ENCODE measurements at places on chromosomes 13 and 19.

DNA sequence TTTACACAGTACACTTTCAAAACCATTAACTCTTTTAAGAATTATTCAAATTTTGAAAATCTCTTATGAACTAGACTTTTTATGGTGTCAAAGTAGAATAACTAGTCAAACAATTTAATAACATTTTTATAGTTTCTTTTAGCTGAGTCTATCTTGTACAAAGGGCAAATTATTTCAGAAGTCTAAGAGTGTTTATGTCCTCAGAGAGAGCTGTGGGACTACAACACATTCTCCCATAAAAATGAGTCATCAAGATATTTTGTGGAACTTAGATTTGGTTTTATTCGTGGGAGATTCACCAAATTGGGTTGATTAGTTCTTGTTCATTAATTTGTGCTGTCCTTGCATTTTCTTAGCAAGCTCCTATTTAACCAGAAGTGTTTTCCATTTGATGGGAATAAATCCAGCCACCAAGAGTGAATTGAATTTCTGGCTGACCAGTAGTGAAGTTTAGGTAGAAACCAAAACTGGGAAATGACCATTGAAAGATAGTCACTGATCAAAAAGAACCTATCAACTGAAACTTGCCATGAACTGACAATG, 291.0 kb downstream of the DLEU7 start:
- no peak for DNase-seq

DNA sequence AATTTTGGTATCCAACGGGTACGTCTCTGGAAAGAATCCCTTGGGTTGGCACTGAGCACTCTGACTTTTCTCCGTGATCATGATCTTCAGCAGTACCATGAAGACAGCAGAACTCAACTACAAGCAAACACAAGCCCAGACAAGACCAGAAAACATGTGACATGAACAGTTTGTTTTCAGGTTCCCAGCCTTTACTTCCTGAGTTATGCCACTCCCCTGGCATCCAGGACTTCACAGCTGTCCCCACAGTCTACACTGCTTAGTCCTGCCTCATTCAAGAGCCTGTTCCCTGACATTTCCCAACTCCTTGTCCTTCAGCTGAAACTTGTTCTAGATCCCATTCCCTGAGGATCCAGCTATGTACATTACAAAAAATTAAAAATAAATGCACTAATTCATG, 4.9 kb upstream of the N4BP2L1 start:
- no peak for DNase-seq

- DNase-seq, result no peak
These were observed 517.2 kb upstream of the SPRY2 start for GRCh38 chr13:80858131-80858530.

DNA sequence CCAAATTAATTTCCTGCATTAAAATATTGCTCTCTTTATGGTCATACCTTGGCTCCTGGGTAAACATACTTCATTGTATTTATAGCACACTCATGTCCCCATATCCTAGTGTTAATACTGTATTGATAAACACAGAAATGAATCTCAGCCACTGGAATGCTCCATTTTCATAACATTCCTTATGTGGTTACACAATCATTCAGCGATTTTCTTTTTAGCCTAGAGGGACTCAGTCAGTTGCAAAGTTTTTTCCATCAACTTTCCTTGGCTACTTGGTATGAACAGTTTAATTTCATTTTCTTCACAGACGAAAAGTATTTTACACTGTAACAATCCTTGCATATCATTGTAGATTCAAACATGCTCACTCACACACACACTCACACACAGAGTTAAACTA, 471.5 kb downstream of the FGF14 start:
- no peak for DNase-seq

- no peak for DNase-seq
These were observed 8.2 kb upstream of the UPK1A start for GRCh38 chr19:35657904-35658700.

GRCh38 chr19:39053276-39054090, 21.1 kb upstream of the FBXO27 start:
- no peak for DNase-seq

DNA sequence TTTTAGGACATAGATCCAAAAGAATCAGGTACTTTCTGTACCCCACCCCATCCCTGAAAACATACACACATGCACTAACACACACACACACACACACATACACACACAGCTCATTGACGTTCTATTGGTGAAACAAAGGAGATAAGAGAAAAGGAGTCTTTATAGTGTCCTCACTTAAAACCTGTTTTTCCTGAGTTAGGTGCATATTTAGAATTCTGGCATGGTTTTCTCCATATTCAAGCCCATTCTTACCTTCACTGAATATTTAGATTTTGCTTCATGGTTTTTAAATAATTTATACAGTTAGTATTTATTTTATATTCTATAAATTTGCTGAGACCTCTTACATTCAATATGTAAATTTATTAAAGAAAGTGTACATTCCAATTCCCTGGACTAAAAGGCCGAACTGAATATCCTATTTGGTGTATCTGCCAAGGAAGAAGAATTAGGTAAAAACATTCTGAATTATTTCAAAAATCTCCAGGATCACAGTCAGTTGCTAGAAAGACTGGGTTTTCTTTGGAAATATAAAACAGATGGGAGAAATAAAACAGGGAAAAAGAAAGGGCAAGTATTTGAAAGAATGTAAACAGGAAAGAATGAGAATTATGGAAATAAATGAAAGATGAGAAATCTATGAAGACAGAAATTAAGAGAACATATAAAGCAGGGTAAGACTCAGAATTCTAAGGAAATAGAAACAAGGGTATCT, 556.2 kb downstream of the KCTD12 start:
- DNase-seq, result no peak

GRCh38 chr13:89468081-89468480, 1796.9 kb downstream of the SLITRK5 start:
- no peak for DNase-seq

DNA sequence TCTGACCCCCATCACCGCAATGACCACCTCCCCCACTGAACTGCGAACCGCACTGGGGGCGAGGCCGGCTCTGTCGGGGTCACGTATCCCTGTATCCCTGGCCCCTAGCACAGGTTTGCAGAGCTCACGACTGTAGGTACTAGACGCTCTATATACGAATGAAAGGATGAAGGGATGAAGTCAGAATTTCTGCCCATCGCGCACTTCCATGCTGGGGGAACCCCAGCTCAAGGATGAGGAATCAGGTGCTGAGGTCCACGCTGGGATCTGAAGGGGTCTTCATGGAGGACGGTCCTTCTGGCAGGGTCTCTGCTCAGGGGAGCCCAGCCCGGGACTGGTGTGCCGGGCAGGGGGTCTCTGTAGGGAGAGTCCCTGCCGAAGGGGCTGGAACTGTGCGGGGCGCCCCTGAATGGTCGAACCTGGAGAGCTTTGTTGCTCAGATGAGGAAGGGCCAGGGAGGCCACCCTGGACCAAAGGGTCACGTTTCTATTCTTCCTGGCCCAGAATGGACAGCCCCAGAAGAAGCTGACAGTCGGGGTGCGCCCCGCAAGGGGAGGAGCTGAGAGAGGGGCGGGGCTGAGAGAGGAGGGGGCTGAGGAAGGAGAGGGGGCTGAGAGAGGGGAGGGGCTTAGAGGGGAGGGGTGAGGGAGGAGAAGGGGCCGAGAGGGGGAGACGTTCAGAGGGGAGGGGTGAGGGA, 37.9 kb upstream of the SEMA6B start:
- DNase-seq, result no peak

DNA sequence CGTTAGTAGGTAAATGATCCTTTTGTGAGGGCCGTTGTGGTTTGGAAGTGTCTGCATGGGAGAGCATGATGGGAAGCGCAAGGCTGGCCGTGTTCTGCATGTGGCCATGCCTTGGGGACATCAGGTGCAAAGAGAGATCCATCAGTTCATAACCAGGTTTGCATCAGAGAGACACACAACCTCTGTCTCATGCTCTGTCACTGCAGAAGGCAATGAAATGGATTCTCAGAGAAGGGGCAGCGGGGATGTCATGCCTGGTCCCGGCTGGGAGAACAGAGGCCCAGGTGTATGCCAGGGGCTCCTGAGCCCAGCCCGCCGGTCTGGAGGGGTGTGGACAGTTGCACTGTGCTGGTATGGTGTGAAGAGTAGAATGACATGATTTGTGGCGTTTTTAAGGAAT, 60.2 kb downstream of the GGACT start:
- no peak for DNase-seq

GRCh38 chr19:18780631-18781030, 10.5 kb downstream of the COMP start:
- no peak for DNase-seq

GRCh38 chr13:41452462-41452861, 4.9 kb upstream of the RGCC start:
- DNase-seq, result no peak

- no peak for DNase-seq
These were observed 12.0 kb upstream of the SLC7A1 start for GRCh38 chr13:29607465-29607864.

- no peak for DNase-seq
These were observed 54.6 kb downstream of the TRPM4 start for GRCh38 chr19:49212016-49212701.

DNA sequence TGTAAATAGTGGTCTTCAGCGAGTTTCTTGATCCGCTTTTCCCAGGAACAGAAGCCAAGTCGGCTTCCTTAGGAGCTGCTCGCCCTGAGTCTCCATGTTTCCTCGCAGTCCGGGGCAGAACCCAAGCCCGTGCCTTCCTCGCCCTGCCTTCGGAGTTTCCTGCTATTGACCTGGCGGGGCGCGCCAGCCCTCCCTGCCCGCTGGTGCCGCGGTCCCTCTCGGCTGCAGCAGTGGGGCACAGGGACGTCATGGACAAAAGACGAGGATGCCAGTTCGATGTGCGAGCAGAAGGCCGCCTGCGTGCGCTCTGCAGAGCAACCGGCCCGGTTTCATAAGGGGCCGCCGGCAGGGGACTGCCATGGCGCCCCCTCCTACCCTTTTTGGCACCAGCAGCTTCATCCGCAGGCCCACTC, 156.6 kb downstream of the TM9SF2 start:
- no peak for DNase-seq

GRCh38 chr19:15536350-15536749, 28.0 kb downstream of the CYP4F22 start:
- DNase-seq, result no peak

DNA sequence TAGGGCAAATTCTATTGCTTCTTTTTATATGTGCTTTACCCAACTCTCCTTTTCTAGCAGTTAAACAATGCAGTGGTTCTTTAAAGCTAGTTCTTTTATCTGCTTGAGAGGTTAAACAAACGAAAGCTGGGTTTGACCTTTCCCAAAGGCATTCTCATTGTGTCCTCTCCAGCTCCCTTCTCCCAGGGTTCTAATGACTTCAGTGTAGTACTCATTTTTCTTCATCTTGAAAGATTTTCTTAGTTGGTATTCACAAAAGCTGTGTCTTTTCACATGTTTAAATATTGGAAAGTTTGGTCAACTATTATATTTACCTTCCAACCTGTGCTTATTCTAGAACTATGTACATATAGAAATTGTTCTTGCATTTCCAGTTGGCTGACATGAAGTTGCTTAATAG, 1.5 kb downstream of the WASF3 start:
- no peak for DNase-seq

DNA sequence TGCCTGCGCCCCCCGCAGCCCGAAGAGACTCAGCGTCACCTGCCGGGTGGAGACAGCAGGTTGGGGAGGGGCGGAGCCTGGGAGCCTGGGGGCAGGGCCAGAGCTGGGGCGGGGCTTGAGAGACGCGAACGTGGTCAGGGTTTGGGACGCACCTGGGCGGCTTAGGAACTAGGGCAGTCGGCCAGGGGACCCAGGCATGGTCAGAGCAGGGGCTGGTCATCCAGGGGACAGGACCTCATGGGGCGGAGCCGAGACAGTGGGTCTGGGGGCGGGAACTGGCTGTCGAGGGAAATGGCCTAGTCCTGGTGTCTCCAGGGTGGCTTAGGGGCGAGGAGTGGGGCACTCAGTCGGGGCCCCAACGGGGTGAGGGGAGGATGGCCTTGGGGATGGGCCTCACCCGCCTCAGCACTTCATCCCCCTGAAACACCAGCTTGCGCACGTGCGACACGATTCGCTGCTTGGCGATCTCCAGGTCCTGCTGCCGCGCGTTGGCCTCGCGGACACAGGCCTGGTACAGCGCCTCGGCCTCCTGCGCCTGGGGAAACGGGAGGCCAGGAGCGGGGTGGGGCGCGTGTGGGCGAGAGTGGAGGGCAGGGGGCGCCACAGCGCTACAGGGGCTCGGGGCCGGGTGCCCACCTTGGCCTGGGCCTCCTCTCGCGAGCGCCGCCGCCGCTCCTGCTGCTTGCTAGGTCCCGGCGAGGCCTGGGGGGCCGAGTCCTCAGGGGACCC, 5.8 kb downstream of the GMIP start:
- no peak for DNase-seq
